ENCODE measurements at places on chromosomes 11 and 22. TPM values are rescaled to one million over a fixed set of nuclear protein-coding genes. Genes with fewer than 3 reads are reported as not detected.

The SCGB1D4 gene
- total RNA-seq = not detected

The REXO2 gene
- total RNA-seq = 41.3 TPM

The KLHDC7B gene
- not detected for total RNA-seq

The TRPM5 gene
- total RNA-seq = not detected

The ELFN2 gene
- 14.7 TPM for total RNA-seq

The CHKA gene
- total RNA-seq = 32.8 TPM

The APOA4 gene
- not detected for total RNA-seq

The KDM4E gene
- total RNA-seq = not detected

The MRGPRF gene
- total RNA-seq = 2.3 TPM

The CEND1 gene
- 5.9 TPM for total RNA-seq

The RASD2 gene
- total RNA-seq = 1.1 TPM

The CASP5 gene
- total RNA-seq = 0.47 TPM

The OR8J1 gene
- not detected for total RNA-seq

The GLYAT gene
- 0.31 TPM for total RNA-seq

The MRGPRX3 gene
- total RNA-seq = not detected

The CCDC34 gene
- 5.9 TPM for total RNA-seq

The ROM1 gene
- total RNA-seq = 3.1 TPM

The XKR3 gene
- not detected for total RNA-seq

The SCN3B gene
- total RNA-seq = 54.4 TPM

All from occipital lobe (tissue), 3 donors.